Kidney glomerular epithelial cell (primary cell): ENCODE measurements at places on chromosomes 6 and 20.
A peak's percentile ranks its signal among the peaks of the same experiment; 100 is the strongest.

GRCh38 chr6:13668291-13668928 is 43.2 kb downstream of the RANBP9 start:
- DNase-seq, result no peak

DNA sequence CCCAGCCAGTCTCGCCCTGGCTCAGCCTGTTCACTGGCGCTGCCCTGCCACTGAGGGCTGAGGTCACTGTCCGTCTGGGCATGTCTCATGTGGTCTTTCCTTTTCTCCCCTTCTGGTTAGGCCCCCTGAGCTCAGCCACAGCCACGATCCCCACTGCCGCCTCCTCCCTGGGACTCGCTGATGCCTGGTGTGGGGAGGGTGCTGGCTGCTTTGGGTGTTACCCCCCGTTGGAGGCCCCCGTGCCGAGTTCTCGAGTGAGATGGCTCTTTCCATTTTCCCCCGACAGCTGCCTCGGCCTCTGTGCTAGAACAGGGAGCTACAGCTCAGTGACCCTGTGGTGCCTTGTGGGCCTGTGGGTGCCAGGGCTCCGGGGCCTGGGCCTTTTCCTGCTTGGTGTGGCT is 14.9 kb upstream of the TCFL5 start:
- no peak for DNase-seq

DNA sequence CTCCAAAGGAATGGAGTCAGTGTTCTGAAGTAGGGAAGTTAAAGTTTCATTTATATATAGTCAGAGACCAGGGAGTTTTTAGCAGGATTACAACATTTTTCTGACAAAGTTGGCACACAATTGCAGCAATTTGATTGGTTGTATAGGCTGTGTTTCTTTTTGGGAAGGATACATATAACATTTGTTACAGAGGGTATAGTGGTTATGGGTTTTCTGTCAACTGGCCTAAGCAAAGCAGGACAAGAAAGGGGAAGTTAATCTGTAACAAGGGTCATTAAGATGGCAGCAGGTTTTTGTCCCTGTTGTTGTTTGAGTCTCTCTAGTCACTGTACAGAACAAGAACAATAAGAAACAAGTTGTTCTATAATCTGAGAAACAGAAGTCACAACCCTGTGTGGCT is 41.4 kb downstream of the TPD52L1 start:
- DNase-seq, result no peak

- DNase-seq, result no peak
Measured at GRCh38 chr20:44125332-44126127, 61.5 kb downstream of the JPH2 start.

GRCh38 chr6:9620263-9620662 is 794.6 kb downstream of the TFAP2A start:
- DNase-seq, result peak; percentile 92
